ENCODE measurements at places on chromosomes 6 and 20.

DNA sequence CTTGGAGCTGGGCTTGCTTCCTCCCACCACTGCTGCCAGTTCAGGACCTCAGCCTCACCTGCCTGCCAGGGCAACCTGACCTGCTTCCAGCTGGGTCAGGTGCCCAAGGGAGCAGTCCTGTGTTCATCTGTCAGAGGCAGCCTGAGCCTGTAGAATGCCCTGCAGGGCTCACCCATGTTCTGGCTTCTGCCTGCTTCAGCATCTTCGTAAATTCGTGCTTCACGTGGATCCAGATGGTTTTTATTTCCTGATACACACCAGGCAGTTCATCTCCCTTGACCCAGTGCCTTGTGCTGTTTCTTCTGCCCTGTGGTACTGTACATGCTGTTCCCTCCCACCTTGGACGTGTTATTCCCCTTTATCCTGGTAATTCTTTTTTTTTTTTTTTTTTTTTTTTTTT, 50.2 kb downstream of the ARID1B start:
- no peak for DNase-seq

DNA sequence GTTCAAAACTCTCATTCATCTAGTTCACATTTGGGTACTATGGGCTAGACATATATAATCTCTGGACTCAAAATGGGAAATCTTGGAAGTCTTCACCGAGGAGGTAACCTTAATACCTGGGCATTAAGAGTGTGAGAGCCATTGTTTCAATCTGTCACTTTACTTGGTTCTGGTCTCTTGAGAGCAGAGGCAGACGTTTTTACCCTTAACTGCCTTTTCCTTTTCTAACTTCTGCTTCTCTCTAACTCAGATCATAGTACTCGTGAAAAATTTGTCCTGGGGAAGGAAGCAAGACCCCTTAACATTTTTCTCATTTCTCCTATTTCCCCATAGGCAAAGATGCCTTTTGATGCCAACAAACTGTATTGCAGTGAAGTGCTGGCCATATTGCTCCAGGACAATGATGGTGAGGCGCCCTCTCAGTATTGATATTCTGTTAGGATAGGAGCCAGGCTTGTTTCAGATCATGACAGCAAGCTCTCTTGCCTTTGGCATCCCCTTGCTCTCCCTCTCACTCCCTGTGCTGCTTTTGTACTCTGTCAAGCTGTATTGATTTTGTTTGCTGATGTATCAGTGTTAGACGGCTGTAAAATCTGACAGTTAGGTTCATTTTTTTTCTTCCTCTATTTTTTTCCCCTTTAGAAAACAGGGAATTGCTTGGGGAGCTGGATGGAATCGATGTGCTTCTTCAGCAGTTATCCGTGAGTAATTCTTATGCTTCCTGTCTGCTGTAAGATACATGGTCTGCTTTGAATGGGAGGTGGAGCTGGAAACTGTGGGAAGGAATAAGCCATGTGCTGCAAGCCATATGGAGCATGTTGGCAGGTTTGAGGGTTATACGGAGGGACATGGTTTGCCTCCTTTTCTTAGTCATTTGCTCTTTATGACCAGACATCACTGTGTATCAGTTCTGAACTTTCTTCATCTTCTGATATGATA, 83.5 kb downstream of the CTNNBL1 start:
- no peak for DNase-seq

GRCh38 chr20:2691663-2692035, 931 bp upstream of the EBF4 start:
- no peak for DNase-seq

GRCh38 chr6:6176127-6176526, 144.3 kb downstream of the F13A1 start:
- no peak for DNase-seq

- DNase-seq = no peak
These were observed 286.4 kb upstream of the IRAK1BP1 start for GRCh38 chr6:78580923-78581322.

DNA sequence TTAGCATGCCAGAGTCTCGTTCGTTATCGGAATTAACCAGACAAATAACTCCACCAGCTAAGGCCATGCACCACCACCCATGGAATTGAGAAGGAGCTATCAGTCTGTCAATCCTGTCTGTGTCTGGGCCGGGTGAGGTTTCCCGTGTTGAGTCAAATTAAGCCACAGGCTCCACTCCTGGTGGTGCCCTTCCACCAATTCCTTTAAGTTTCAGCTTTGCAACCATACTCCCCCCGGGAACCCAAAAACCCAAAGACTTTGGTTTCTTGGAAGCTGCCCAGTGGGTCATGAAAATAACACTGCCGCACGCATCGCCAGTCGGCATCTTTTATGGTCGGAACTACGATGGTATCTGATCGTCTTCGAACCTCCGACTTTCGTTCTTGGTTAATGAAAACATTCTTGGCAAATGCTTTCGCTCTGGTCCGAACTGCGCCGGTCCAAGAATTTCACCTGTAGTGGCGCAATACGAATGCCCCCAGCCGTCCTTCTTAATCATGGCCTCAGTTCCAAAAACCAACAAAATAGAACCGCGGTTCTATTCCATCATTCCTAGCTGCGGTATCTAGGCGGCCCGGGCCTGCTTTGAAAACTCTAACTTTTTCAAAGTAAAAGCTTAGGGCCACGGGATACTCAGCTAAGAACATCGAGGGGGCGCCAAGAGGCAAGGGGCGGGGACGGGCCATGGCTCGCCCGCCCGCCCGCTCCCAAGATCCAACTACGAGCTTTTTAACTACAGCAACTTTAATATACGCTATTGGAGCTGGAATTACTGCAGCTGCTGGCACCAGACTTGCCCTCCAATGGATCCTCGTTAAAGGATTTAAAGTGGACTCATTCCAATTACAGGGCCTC, 1958.5 kb upstream of the DEFB115 start:
- no peak for DNase-seq

GRCh38 chr20:61966492-61967244, 99.0 kb downstream of the TAF4 start:
- DNase-seq = no peak

GRCh38 chr20:32920066-32920465, 61.3 kb downstream of the EFCAB8 start:
- DNase-seq = no peak

DNA sequence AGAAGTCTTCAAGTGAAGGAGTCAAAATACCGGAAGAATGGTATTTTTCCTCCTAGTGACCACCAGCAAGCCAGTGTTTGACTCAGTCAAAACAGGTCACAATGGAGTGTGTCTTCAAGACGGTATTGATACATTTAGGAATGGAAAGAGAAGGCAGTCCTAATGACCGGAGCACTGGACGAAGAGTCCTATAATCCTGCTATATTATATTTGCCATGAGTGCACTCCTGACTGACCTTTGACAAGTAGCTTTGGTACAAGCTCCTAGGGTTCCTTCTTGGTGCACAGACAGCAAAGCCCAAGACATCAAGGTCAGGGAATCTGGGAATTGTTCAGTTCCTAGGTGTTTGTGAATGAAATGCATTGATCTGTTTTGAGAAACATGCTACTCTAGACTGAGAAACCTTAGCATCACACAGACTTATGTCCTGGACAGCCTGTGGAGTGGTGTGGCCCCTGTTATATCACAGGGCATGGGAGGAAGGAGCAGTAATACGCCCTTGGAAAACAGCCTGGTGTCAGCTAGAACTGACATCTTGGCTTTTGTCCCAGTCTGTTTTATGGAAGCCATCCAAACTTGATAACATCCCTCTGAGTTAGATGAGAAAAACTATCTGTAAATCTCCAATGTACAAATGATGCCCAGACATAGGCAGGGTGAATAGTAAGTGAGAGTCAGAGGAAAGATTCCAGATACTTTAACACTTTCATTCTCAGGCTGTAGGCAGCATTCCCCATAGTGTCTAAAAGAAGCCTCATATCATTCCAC, 18.5 kb downstream of the NOX3 start:
- DNase-seq = no peak

DNA sequence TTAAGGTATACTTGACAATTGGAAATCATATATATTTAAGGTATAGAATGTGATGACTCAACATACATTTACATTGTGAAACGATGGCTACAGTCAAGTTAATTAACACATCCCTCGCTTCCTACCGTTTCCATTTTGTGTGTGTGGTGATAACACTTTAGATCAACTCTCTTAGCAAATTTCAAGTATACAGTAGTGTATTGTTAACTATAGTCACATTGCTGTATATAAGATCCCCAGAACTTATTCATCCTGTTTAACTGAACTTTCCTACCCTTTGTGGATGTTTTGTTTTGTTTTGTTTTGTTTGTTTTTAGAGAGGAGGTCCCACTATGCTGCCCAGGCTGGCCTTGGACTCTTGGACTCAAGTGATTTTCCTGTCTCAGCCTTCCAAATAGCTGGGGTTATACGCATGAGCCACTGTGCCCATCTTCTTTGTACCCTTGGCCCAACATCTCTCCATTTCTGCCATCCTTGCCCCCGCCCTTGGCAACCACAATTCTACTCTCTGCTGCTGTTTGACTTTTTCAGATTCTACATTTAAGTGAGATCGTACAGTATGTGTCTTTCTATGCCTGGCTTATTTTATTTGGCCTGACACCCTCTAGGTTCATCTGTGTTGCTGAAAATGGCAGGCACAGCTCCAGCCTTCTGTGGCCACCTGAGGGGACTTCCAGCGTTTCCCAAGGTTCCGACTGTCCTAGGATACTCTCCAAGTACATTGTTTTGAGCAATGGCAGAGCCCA, 90.5 kb upstream of the SNX9 start:
- no peak for DNase-seq

- no peak for DNase-seq
These were observed 5.3 kb upstream of the TNFAIP3 start for GRCh38 chr6:137861550-137862337.

DNA sequence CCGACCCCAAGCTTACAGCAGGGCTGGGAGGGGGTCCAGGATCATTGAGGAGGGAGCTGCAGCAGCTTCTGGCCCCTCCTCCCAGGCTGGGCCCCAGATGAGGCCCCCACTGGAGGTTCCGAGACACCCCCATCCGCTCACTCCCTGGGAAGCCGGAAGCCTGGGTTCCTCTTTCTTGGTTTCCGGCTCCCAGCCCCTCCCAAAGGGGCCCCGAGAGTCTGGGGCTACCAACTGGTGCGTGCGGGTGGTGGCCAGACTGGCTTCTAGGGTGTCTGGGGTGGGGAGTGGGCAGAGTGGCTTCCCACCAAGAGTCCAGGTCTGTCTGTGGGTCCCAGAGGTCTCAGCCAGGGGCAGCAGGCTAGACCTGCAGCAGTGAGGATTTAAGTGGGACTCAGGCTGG, 2.2 kb downstream of the RGS19 start:
- no peak for DNase-seq

DNA sequence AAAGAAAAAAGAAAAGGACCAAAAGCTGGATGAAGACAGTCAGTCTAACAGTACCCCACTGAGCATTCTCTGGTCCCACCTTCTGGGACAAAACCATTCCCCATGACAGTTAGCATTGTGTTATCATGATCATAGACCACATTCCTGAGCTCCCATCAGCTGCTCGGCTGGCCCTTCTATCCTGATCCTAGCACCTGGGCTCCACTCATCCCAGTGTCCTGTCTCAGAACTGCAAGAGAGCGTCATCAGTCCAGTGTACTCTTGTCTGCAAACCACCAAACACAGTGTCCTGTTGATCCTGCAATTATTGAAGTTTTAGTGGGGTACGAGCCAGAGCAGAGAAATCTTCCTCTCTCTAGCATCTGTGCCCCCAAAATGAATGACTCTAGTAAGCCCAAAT, 16.0 kb upstream of the TAAR1 start:
- DNase-seq = no peak

- DNase-seq = no peak
These were observed 33.7 kb upstream of the GPR6 start for GRCh38 chr6:109944448-109944847.

GRCh38 chr6:25359191-25359861, 80.2 kb downstream of the CARMIL1 start:
- DNase-seq = no peak

GRCh38 chr6:151796842-151797530, 10.5 kb upstream of the ESR1 start:
- no peak for DNase-seq

DNA sequence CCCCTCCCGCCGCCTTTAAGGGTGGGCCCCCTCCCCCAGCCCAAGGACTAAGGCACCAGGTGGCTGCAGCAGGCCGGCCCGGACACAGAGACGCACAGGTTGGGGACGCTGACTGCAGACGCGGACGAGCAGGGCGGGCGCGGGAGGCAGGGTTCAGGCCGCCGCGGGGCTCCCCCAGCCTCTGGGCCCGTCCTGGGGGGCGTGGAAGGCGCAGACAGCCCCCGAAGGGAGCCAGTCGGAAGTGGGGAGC, 9.3 kb downstream of the DUSP15 start:
- no peak for DNase-seq

GRCh38 chr6:28167068-28167467, 25.4 kb downstream of the ZKSCAN8 start:
- no peak for DNase-seq

GRCh38 chr6:148779142-148779562, 32.3 kb downstream of the UST start:
- DNase-seq = no peak

DNA sequence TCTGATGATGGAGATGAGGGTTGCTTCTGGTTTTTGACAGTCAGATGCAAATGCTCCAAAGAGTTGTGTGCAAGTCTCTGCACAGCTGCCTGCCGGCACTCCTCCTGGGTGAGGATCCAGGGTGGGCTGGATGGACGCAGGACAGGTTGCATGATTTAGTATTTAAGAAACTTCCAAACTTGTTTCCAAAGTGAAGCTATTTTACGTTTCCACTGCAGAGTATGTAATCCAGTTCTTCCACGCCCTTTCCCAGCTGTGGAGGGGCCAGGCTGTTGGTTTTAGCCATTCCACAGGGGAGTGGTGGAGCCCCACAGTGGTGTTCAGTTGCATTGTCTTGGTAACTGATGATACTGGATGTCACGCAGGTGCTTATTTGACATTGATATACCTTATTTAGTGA, 157.3 kb downstream of the THBS2 start:
- DNase-seq = no peak

DNA sequence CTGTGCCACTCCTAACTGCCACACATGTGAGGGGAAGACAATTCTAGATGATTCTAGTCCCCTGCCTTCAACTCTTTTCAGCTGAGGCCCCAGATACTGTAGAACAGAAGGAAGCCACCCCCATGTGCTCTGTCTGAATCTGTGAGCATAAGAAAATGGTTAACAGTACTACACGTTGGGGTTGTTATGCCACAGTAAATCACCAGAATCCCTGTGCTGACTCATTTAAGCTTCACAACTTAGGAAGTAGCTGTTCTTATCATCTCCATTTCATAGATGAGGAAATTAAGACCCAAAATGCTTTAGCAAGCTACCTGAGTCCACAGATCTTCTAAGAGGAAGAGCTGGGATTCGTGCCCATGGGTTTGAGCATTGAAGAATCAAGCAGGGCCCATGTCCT, 27.4 kb upstream of the SCRT2 start:
- no peak for DNase-seq

- no peak for DNase-seq
These were observed 31.3 kb upstream of the TRDN start for GRCh38 chr6:123668063-123668462.

DNA sequence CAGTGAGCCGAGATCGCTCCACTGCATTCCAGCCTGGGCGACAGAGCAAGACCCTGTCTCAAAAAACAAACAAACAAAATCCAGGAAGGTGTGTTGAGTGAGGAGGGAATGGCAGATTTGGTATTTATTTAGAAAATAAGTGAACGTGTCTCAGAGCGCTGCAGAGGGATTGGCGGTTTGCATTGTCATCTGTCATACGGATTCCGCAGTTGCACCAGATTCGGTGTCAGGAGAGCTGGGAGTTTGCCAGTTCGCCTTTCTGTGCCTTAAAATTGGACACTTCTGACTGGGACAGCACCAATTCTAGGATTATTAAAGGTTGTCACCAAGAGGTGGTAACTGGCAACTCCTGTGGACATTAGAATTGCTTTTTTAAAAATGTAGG, 912 bp downstream of the SNRNP48 start:
- no peak for DNase-seq

GRCh38 chr6:21780679-21781078, 187.1 kb downstream of the SOX4 start:
- no peak for DNase-seq
